MCF 10A (cell line): ENCODE measurements at places on chromosomes 16 and 17. TPM values are rescaled to one million over a fixed set of nuclear protein-coding genes. Genes with fewer than 3 reads are reported as not detected.

The IL21R gene
- 0.15 and 0.21 TPM in 2 replicates for total RNA-seq

The ST6GALNAC2 gene
- 5.0 and 7.7 TPM in 2 replicates for total RNA-seq

The ZNF287 gene
- 2.2 and 2.4 TPM in 2 replicates for total RNA-seq

The SLC43A2 gene
- total RNA-seq, result 3.1 and 5.6 TPM in 2 replicates

The PRCD gene
- not detected in 2 replicates for total RNA-seq

The HOXB5 gene
- not detected in 2 replicates for total RNA-seq

The EVPL gene
- 7.7 and 8.1 TPM in 2 replicates for total RNA-seq

The SPATA22 gene
- total RNA-seq, result not detected in 2 replicates

The HAS3 gene
- 0.72 and 2.8 TPM in 2 replicates for total RNA-seq

The KRT23 gene
- total RNA-seq, result not detected in 2 replicates

- H3K4me1 ChIP-seq, result peaks cover 19% of the 10 kb centered on the region
- no peak for DNase-seq
- no peak overlapping the region for H3K27ac ChIP-seq
- H3K27me3 ChIP-seq, result no peaks in the 10 kb centered on the region
- no peak overlapping the region for H3K4me3 ChIP-seq
These were observed 27.4 kb downstream of the CDRT15 start for GRCh38 chr17:14209215-14209614.

DNA sequence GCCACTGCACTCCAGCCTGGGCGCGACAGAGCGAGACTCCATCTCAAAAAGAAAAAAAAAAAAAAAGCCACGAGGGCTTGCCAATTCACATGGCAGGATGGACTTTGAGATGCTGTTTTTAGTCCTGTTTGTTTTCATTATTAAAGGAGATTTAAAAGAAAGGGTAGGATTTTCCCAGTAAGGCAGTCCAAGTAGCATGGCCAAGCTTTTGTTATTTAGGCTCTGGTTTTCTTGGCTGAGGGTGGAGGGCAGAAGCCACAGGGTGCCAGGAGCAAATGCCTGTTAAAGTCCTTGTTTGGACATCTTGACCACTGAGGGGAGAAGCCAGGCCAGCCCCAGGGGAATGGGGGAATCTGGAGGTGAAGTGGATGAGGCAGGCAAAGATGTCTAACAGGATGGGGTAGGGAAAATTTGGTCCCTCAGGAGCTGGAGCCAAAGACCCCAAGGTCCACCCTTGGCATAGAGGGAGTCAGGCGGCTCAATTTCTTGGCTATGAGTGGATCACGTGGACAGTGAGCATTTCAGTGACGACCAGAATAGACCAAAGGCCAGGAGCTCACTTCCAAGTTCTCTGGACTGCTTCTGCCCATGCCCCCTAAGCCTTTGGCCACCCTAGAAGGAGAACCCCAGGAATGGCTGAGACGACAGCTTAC lies 20.8 kb upstream of the PLLP start:
- H3K27ac ChIP-seq, result no peak overlapping the region
- H3K4me1 ChIP-seq, result peaks cover 6% of the 10 kb centered on the region

- H3K36me3 ChIP-seq, result peaks cover 44% of the 10 kb centered on the region
- peaks cover 75% of the 10 kb centered on the region for H3K4me1 ChIP-seq
- DNase-seq, result peak; percentile 91
- no peak overlapping the region for H3K4me3 ChIP-seq
These were observed 8.5 kb downstream of the CSF3 start for GRCh38 chr17:40023590-40024292.

GRCh38 chr17:38417210-38417951 lies 10.9 kb upstream of the ARHGAP23 start:
- peaks cover 21% of the 10 kb centered on the region for H3K27me3 ChIP-seq
- no peak overlapping the region for H3K4me3 ChIP-seq
- H3K27ac ChIP-seq, result no peak overlapping the region
- peaks cover 14% of the 10 kb centered on the region for H3K4me1 ChIP-seq
- no peaks in the 10 kb centered on the region for H3K36me3 ChIP-seq

DNA sequence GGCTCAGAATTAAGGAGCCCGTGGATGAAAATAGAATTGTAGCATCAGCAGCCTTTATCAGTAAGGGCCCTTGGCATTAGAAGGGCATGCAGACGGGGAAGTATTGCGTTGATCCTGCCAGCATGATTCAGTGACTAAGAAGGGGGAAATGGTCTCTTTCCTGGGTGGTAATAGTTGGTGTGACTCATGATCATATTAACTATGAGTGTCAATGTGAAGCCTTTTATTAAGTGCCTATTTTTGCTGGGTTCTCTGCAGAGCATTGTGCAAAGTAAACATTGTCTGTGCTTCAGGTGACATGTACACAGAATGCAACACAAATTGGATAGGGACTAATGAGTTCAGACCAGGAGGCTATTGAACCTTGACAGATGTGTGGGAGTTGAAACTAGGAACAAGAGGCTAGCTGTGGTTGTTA lies 24.5 kb downstream of the RCVRN start:
- no peak overlapping the region for H3K4me3 ChIP-seq
- DNase-seq, result peak; percentile 80
- H3K36me3 ChIP-seq, result no peaks in the 10 kb centered on the region
- H3K27ac ChIP-seq, result no peak overlapping the region

- DNase-seq, result peak; percentile 56
- H3K4me3 ChIP-seq, result no peak overlapping the region
- H3K4me1 ChIP-seq, result no peaks in the 10 kb centered on the region
- H3K36me3 ChIP-seq, result no peaks in the 10 kb centered on the region
- H3K27me3 ChIP-seq, result no peaks in the 10 kb centered on the region
These were observed 7.7 kb upstream of the NPIPB2 start for GRCh38 chr16:11949527-11949926.

- H3K4me1 ChIP-seq, result peaks cover 6% of the 10 kb centered on the region
- H3K4me3 ChIP-seq, result no peak overlapping the region
- H3K27me3 ChIP-seq, result no peaks in the 10 kb centered on the region
- peaks cover 77% of the 10 kb centered on the region for H3K36me3 ChIP-seq
- DNase-seq, result no peak
These were observed 40.6 kb downstream of the GOSR1 start for GRCh38 chr17:30517786-30518185.

- H3K4me1 ChIP-seq, result no peaks in the 10 kb centered on the region
- H3K36me3 ChIP-seq, result no peaks in the 10 kb centered on the region
- H3K4me3 ChIP-seq, result no peak overlapping the region
- no peak overlapping the region for H3K27ac ChIP-seq
These were observed 53.7 kb downstream of the GSG1L start for GRCh38 chr16:28009586-28010373.

- H3K4me1 ChIP-seq, result peaks cover 7% of the 10 kb centered on the region
- peak within 1 kb of the TSS; percentile 76 for H3K4me3 ChIP-seq
- H3K27ac ChIP-seq, result peak within 1 kb of the TSS; percentile 93
- peaks cover 48% of the 10 kb centered on the region for H3K36me3 ChIP-seq
These were observed at the start of gene POLR2C for GRCh38 chr16:57462209-57462977. Gene POLR2C, plus strand, starts transcription at chr16:57462679. Its CDS starts 46 bp downstream, at chr16:57462725.

- no peak overlapping the region for H3K27ac ChIP-seq
- peaks cover 61% of the 10 kb centered on the region for H3K36me3 ChIP-seq
- no peak for DNase-seq
- no peaks in the 10 kb centered on the region for H3K27me3 ChIP-seq
These were observed 43.0 kb downstream of the GAN start for GRCh38 chr16:81357711-81358260.

DNA sequence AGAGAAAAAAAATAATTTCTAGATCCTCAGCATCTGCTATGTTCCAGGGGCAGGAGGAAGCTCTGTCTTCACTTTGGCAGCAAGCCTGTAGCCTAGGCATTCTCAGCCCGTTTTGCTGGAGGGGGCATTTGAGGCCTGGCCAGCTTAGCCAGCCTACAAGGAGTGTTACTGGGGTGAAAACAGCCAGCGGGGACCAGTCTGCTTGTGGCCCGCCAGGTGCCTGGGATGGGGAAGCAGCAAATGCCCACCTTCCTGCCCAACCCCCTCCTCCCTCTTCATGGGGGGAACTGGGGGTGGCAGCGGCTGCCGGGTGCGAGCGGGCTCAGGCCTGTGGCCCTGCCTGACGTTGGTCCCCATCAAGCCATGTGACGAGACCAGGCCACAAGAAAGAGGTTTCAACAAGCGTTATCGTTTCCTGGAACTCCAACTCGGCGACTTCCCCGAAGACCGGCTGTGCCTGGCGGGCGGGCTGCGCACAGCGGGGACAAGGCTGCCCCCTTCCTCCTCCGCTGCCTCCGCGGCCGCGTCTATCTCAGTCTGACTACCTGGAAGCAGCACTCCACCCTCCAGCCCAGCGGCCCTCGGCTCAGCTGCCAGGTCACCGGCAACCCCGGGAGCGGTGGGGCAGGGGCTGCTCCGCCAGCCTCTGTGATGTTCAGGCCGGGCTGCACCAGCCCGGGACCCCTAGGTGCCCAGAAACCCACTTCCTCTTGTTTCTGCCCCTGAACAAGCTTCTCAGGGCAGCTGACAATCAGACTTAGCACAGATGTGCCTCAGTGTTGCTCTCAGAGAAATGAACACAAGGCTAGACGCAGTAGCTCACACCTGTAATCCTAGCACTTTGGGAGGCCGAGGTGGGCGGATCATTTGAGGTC lies 22.9 kb downstream of the SOCS1 start:
- no peak overlapping the region for H3K27ac ChIP-seq
- peaks cover 9% of the 10 kb centered on the region for H3K27me3 ChIP-seq
- no peak overlapping the region for H3K4me3 ChIP-seq
- H3K4me1 ChIP-seq, result peaks cover 9% of the 10 kb centered on the region

DNA sequence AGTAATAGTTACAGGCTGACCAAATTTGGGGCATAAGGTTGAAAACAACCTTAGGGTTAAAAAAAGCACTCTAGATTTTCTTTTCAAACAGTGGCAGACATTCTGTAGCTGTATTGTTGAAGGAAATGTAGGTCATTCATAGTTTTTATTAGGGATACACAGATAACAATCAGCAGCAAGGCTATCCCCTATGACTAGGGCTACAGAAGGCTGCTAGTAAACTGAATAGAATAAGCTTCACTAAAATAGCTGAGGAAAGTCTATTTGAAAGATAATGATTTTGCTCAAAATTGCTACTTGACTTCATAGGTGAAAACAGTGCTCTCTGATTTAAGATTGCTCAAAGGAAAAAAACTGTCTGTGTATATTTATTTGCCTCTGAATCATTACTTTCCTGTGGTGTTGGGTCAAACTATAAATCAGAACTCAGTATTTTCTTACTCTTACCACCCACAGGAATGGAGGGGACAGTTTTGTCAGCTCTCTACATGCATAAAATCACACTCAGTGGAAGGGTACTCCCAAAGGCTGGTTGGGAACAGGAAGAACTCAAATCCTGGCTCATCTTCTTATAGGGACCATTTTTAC lies 24.8 kb downstream of the RPGRIP1L start:
- peaks cover 29% of the 10 kb centered on the region for H3K36me3 ChIP-seq
- no peak for DNase-seq
- no peaks in the 10 kb centered on the region for H3K27me3 ChIP-seq
- peaks cover 5% of the 10 kb centered on the region for H3K4me1 ChIP-seq
- H3K27ac ChIP-seq, result no peak overlapping the region
- H3K4me3 ChIP-seq, result no peak overlapping the region

DNA sequence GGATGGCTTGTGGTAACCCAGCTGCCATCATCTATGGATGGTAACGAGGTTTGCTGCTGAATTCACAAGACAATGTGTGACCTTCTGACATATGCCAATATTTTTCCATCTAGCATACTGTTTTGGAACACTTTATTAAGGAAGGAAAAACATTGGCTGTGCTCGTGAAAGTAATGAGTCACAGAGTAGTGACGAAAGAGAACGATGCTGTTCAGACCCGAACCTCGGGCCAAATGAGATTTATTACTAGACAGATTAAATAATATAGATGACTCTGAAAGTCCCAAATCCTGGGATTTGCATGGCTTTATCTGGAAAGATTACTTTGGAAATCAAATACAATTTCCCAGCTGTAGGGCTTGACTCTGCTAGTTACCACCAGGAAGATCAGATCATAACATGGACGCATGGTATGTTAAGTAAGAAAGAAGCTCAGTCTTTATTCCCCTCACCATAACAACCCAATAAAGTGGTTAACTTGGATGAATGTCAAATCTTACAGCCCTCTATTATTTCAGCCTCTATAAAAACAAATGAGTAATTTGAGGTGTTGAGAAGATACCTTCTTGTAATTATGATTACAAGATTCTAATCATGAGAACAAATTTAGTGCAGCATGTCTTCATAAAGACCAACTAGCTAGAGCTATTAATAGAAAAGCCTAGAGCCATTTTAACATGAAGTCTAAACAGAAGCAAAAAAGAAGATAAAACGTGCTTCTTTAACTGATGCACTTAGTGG lies 32.6 kb downstream of the ERN1 start:
- H3K4me1 ChIP-seq, result peaks cover 28% of the 10 kb centered on the region
- peaks cover 18% of the 10 kb centered on the region for H3K36me3 ChIP-seq
- no peaks in the 10 kb centered on the region for H3K27me3 ChIP-seq
- H3K4me3 ChIP-seq, result peak overlapping the region; percentile 54
- peak; percentile 76 for DNase-seq
- H3K27ac ChIP-seq, result peak overlapping the region; percentile 87

- H3K36me3 ChIP-seq, result peaks cover 61% of the 10 kb centered on the region
- DNase-seq, result no peak
- no peaks in the 10 kb centered on the region for H3K27me3 ChIP-seq
These were observed 21.1 kb upstream of the TACO1 start for GRCh38 chr17:63579633-63580032.

GRCh38 chr16:1532771-1533170 lies 695 bp upstream of the TMEM204 start:
- H3K4me3 ChIP-seq, result no peak overlapping the region
- peaks cover 4% of the 10 kb centered on the region for H3K36me3 ChIP-seq
- no peak for DNase-seq

- no peak overlapping the region for H3K27ac ChIP-seq
- no peaks in the 10 kb centered on the region for H3K36me3 ChIP-seq
- no peaks in the 10 kb centered on the region for H3K4me1 ChIP-seq
- H3K27me3 ChIP-seq, result no peaks in the 10 kb centered on the region
These were observed 245.9 kb upstream of the HSBP1 start for GRCh38 chr16:83561876-83562275.

DNA sequence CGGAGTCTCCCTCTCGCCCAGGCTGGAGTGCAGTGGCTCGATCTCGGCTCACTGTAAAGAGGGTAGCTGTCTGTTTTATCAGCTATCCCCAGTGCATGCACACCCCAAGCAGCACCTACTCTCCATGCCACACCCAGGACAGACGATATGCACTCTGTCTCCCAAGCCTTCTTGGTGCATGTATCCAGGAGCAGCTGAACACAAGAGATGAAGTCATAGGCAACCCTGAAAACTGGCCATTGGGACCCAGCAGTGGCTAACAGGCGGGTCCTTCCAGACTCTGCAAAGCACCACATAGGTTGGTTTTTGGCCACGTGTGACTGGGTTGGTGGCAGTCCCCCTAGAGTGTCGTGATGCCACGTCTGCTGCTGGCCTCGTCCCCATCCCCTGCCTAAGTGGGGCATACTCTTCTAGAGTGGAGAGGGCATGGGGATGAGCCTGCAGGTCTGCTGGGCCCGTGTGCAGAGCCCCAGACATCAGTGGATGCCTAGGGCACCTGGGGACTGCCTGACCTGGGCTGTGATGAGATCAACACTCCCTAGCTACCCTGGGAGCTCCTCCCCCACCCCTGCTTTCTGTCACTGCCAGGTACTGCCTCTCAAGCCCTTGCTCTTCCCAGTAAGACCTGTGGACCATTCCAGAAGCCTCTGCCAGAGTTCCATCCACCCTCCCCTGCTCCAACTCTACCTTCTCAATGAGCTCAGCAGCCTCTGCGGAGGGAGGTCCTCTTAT lies 9.3 kb downstream of the PDE6G start:
- H3K27ac ChIP-seq, result no peak overlapping the region
- H3K4me3 ChIP-seq, result no peak overlapping the region
- no peaks in the 10 kb centered on the region for H3K27me3 ChIP-seq
